SW 1271 (cell line): ENCODE measurements at places on chromosomes 16 and 17.

DNA sequence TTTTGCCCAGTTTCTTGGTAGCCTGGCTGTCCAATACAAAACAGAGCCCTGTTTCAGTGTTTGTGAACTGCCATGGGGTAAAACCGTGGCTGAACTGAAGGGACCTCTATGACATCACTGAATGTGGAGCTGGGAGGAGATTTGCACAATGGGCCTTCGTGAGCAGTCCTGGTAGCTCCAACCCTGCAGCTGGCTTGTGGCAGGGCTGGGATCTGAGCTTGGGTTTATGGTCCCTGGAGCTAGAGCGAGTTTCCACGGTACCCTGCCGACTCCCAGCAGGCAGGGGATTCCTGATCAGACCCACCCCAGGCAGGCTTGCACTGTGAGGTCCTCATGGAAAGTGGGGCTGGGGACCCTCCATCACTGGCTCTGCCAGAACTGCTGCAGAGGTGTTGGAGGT, 247.0 kb downstream of the GSG1L start:
- DNase-seq, result no peak

DNA sequence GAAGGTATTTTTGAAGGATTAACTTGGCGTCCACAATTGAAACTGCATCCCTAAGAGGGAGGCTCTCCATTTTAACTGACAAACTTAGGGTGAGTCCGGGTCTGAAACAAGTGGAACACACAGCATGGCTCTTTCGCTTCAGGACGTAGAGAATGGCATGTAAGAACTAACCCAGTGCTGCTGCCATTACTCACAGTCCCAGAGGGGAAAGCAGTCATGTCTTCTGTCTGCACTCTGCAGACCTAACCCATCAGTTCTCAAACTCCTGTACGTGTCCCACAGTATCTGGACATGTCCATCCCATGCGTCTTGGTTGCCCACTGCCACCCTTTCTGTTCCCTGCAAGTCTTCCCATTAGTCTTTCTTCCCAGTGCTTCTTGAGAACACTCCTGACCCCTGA, 563 bp downstream of the ST6GALNAC1 start:
- no peak for DNase-seq

DNA sequence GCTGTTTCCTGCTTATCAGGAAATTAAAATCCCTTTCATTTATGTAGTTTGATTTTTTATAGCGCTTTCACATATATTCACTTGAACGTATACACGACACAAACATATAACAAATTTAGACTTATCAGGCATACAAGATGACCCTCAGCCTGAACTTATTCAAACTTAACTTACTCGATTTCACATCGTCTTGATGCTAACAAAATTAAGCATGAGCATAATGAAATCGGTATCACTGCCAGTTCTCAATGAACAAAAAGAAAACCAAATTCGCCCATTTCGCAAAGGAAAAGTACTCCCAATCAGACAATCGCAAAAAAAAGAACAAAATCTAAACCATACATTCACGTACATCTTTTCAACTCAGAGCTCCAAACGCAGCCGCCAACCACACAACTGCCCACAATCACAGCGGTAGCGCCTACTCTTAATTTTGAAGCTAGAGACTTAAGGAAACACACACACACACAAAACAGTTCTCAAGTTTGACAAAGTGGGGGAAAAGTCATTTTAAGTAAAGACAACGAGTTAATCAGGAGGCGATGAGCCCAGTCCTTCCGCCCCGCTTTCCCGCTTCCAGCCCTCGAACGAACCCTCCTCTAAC, 1.1 kb downstream of the GJC1 start:
- peak; percentile 40 for DNase-seq

DNA sequence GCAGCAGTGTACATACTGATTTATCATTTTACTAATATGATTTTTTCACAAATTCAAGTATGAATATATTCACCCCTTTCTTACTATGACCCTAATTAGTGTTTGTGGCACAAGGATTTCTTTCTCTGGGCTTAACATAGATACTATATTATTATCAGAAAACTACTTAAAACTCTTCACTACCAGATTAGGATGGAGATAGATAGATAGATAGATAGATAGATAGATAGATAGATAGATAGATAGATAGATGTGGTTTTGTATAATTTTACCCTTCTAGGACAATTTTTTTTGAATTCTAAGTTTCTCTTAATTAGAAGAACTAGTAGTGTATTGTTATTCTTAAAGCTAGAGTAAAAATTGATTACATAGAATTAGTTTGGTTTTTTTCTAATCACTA, 49.6 kb downstream of the VMP1 start:
- DNase-seq, result no peak

- DNase-seq, result no peak
These were observed 28.9 kb downstream of the CPSF4L start for GRCh38 chr17:73232587-73233373.

- no peak for DNase-seq
These were observed 196.4 kb downstream of the SEC14L1 start for GRCh38 chr17:77337150-77337549.

GRCh38 chr17:73343739-73344454, 32.1 kb upstream of the CDC42EP4 start:
- no peak for DNase-seq

DNA sequence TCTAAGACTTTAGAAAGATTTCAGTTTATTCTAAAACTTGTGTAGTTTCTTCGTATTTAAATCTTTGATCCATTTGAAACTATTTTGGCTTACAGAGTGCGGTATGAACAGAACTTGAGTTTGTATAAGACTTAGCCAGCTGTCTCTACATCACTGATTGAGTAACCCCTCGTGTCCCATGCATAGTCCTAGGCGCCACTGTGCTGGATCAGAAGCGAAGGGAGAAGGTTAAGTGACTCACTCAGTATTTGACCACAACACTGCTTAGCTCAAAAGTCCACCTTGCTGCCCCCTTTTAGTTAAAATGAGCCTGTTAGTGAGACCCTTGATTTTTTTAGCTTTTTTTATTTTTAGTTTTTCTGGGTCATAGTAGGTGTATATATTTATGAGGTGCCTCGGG, 28.4 kb downstream of the CD300LB start:
- DNase-seq, result no peak

DNA sequence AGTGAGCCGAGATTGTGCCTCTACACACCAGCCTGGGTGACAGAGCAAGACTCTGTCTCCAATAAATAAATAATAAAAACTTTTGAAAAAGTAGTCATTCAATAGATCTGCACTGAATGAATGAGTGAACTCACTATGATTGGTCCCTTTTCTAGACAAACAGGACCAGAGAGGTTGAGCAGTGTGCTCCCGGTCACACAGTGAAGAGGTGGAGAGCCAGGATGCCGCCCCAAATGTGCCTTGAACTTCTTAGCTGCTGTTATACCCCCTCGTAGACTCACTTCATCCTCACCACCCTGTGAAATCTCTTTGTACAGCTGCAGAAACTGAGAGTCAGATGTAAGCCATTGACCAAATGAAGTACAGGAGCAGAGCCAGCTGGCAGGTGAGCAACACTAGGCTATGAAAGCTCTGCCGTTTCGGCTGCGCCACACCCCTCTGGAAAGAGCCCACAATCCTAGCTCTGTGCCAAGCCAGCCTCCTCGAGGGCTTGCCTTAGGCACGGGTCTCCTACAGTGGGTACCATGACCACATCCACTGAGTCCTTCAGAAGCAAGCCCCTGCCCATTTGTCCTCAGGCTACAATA, 7.8 kb upstream of the KIAA0513 start:
- no peak for DNase-seq

- DNase-seq, result no peak
These were observed 358.1 kb downstream of the KCNJ2 start for GRCh38 chr17:70527364-70527888.

DNA sequence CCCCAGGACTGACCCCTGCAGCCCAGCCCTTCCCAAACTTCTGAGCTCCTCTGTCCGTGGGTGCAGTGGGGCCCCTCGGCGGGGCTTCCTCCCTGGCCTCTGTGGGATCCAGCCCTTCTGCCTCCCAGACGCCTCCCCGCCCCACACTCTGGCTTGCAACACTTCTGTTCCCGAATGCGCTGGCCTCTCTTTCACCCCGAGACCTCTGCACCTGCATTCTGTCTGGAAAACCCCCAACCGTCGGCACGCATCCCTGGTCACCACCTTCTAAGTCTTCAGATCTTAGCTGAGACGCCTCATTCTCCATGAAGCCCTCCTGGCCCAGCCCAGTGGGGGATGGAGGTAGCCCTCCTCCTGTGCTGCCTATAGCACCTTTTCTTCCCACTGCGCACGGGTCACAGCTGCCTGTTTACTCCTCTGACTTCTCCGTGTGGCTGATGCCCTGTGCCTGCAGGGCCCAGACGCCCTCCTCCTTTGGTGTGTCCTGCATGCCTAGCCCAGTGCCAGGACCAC, 26.4 kb downstream of the TMEM235 start:
- no peak for DNase-seq

GRCh38 chr17:34386697-34387550, 23.9 kb upstream of the CCL1 start:
- no peak for DNase-seq

GRCh38 chr16:53985861-53986260, 281.9 kb downstream of the FTO start:
- no peak for DNase-seq

DNA sequence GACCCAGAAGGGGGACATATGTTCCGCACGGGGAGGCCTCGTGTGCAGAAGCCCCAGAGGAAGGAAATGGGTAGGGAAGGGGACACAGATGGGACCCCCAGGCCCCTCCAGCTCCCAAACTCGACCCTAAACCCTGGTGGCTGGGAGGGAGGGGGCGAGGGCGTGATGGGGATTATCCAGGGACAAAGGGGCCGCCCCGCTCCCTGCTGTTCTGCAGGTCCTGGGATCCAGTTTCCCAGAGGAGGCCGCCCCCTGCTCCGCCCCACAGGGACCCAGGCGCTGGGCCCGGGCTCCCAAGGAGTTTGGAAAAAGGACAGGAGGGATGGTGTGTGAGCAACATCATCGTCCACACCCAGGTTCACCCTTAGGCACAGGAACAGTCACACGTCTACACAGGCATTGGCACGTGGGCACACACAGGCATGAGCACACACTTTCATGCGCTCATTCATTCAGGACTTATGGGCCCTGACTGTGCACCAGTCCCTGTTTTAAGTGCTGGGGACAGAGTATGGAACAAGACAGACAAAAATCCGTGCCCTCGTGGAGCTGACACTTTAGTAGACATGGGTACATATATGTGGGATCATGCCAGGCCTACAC, 12.8 kb upstream of the FBXL19 start:
- no peak for DNase-seq

DNA sequence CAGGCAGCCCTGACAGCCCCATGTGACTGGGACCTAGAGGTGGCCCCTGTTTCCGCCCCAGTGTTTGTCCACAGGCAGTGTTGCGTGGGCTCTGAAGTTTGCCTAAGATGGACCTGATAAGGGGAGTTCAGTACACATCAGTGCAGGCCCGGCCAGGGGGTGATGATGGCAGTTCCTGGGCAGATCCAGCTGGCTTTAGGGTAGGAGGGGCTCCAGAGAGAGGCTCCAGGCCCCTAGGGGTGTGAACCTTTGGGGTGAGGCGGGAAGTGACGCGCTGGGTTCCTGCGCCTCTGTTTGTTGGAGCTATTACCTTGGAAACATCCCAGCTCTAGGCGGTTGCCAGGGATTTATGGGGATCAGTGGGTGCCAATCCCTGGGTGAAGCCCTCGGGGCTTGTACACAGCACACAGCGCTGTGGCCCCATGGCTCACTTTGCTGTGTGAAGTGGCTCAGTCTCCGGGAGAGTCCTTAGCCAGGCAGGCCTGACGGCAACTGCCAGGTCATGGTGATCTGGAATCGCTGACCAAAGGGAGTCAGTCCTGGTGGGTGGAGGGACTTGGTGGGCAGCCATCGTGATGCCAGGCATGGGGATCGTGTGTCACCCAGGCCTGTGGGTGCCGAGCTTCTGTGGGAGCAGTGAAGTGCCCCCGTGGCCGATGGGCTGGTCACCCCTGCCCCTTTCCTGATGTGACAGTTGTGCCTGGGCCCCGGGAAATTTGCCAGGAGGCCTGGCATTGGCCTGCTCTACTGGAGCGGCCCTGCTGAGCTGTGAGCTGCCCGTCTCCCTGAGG, 146.1 kb downstream of the SEC14L1 start:
- peak; percentile 50 for DNase-seq

- no peak for DNase-seq
These were observed 5.4 kb upstream of the CYLD start for GRCh38 chr16:50736448-50736847.

DNA sequence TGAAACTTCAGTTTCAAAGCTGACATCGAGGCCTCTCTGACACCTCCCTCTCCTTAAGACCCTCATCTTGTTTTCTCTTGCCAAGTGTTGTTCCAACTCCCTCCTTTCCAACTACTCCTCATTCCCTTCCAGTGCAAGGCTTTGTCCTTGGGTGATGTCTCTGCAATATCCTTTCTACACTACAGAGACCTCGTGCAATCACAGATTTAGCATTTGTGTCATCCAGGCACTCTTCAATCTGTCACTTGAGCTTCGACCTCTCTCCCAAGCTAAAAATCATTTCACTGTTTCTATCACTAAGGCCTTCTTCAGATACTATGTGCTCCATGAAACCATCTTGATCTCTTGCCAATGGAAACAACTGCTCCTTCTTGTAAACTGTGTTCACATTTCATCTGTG, 31.6 kb downstream of the TEKT3 start:
- DNase-seq, result no peak

DNA sequence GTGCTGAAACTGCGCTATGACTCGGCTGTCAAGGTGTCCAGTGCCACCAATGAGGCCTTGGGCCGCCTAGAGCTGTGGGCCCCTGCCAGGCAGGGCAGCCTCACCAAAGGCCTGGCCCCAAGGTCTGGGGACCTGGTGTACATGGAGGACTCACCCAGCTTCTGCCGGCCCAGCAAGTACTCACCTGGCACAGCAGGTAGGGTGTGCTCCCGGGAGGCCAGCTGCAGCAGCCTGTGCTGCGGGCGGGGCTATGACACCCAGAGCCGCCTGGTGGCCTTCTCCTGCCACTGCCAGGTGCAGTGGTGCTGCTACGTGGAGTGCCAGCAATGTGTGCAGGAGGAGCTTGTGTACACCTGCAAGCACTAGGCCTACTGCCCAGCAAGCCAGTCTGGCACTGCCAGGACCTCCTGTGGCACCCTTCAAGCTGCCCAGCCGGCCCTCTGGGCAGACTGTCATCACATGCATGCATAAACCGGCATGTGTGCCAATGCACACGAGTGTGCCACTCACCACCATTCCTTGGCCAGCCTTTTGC, 25.0 kb downstream of the WNT9B start:
- DNase-seq, result no peak

DNA sequence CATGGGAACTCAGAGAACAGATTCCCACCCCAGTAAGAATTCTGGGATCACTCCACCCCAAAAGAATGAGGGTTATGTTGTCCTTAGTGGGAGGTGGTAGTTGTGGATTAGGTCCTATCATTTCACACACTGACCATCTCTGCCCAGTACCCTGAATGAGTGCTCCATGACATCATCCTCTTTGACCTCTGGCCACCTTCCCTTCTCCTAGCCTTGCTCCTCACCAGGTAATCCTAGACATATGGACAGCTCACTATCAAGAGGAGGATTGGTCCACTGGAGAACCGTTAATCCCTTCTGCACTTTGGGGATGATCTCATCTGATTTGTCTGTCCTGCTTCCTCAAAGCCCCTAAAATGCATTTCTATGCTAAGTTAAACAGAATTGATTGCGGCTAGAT, 538.2 kb upstream of the HSBP1 start:
- DNase-seq, result no peak

GRCh38 chr17:56756536-56756935, 77.2 kb downstream of the C17orf67 start:
- DNase-seq, result peak; percentile 43
